ENCODE measurements at places on chromosomes 7 and 10.

DNA sequence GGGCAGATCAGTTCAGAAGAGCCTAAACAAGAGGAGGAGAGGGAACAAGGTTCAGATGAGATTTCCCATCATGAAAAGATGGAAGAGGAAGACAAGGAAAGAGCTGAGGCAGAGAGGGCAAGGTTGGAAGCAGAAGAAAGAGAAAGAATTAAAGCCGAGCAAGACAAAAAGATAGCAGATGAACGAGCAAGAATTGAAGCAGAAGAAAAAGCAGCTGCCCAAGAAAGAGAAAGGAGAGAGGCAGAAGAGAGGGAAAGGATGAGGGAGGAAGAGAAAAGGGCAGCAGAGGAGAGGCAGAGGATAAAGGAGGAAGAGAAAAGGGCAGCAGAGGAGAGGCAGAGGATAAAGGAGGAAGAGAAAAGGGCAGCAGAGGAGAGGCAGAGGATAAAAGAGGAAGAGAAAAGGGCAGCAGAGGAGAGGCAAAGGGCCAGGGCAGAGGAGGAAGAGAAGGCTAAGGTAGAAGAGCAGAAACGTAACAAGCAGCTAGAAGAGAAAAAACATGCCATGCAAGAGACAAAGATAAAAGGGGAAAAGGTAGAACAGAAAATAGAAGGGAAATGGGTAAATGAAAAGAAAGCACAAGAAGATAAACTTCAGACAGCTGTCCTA lies 52.7 kb upstream of the AGBL3 start:
- DNase-seq: no peak
- H3K36me3 ChIP-seq: peaks cover 71% of the 10 kb centered on the region
- H3K27ac ChIP-seq: peak overlapping the region; percentile 32
- H3K4me1 ChIP-seq: peaks cover 12% of the 10 kb centered on the region

DNA sequence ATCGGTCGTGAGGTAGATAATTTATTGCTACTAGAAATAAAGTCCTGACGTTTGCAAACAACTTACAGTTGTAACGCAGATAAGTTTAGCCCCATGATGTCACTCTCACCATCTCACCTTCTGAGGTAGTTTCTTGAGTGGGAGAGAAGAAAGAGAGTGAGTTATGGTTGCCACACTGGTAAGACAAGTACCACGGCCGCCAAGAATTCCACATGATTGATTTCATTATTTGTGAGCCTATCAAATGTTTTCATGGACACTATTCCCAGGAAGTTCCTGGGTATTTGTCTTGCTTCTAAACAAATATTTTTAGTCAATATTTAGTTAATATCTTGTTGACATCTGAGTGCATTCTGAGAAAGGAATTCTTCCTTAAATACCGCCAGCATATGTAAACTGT lies 339.4 kb upstream of the KIAA1217 start:
- no peaks in the 10 kb centered on the region for H3K36me3 ChIP-seq
- H3K4me3 ChIP-seq: no peak overlapping the region
- no peak for DNase-seq
- no peak overlapping the region for H3K27ac ChIP-seq
- peaks cover 11% of the 10 kb centered on the region for H3K4me1 ChIP-seq
- peaks cover 2% of the 10 kb centered on the region for H3K27me3 ChIP-seq

DNA sequence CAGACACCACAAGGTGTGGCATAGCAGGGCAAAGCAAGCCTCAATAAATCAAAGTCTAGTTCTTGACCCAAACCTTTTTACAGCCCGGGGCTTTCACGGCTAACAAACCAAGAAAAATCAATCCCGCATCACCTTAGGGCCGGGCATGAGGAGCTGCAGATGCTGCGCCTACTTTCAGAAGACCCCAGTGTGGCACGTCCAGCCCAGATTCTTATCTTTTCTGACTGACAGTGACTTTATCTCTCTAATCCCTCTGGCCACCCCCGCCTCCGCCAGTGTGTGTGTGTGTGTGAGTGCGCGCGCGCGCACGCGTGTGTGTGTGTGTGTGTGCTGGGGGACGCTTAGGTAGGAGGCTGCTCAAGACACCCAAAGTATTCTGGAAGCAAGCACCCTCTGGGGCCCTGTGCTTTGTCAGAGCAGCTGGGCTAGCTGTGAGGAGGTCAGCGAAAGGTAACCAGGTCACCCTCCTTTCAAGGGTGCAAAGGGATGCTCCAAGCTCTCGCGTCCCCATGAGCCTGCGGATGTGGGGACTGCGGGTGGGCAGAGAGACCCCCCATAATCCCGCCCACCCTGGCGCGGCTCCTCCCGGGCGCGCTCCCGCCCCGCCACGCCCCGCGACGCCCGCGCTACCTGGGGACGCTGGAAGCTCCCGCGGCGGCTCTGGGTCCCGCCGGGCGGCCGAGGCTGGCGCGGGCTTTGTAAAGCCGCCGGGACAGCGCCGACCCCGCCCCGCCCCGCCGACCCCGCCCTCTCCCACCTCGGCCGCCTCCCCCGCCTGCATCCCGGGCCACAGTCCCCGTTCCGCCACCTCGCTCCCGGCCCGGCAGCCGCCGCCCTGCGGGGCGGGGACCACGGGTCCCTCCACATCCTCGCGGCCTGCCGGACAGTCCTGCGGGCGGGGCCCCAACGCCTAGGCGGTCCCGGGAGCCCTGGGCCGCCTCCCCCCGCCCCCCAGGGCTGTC lies 57.1 kb upstream of the RHOBTB1 start:
- peak overlapping the region; percentile 92 for H3K4me3 ChIP-seq
- peaks cover 2% of the 10 kb centered on the region for H3K36me3 ChIP-seq
- peak; percentile 69 for DNase-seq

DNA sequence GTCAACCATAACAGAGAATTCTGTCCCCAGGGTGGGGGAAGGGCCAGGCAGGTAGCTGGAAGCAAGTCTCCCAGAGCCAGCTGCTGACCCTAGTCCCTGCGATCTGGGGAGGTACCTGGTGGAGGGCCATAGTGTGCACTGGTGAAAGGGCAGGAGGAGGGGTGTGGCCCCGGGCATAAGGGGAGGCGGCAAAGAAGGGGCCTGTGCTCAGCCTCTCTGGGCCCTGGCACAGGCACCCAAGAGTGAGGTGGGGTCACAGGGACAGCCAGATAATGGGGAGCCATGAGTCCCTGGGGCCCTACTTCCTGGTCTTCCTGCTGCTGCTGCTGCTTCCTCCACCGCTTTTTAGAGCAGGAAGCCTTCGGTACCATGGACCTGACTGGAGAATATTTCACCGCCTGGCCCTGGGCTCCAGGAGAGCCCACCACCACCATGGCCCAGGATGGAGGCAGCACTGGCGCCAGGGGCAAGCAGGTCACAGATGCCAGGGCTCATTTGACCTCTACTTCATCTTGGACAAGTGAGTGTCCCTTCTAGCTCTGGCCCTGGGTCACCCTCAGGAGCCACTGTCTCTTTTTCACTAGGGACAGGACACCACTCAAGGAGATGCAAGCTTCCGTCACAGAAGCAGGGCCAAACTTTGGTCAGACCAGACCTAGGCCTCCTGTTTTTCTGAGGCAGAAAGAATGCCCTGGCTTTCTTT lies at the start of gene ANTXRL:
Gene ANTXRL, plus strand, starts transcription at position 7 of the 703 bp plus-strand sequence. Its CDS starts 266 bp downstream, at position 273.
- H3K36me3 ChIP-seq: no peaks in the 10 kb centered on the region
- peak within 1 kb of the TSS; percentile 51 for H3K4me3 ChIP-seq
- no peak for DNase-seq
- peaks cover 30% of the 10 kb centered on the region for H3K27me3 ChIP-seq
- no peak within 1 kb of the TSS for H3K27ac ChIP-seq
- H3K4me1 ChIP-seq: peaks cover 16% of the 10 kb centered on the region

- no peaks in the 10 kb centered on the region for H3K27me3 ChIP-seq
- peaks cover 20% of the 10 kb centered on the region for H3K36me3 ChIP-seq
- H3K4me3 ChIP-seq: no peak overlapping the region
- H3K27ac ChIP-seq: no peak overlapping the region
These were observed 74.8 kb downstream of the HIPK2 start for GRCh38 chr7:139702811-139703486.

DNA sequence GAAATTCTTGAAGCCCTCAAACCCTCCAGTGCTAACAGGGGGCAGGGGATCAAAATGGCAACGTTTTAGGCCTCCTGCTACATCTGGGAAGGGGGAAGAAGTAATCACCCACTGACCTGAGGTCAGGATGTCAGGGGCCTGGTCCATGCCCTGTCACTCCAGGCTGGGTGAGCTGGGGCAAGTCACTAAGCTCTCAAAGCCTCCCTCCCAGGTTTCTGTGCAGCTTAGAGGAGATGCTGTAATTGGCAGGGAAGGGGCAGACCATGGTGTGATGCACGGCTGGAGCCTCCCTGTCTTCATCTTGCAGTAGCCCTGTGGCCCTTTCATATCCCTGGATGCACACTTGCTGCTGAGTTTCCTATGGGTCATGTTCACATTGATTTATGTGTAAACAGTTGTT lies 27.2 kb downstream of the LEP start:
- H3K4me1 ChIP-seq: peaks cover 16% of the 10 kb centered on the region
- no peak overlapping the region for H3K27ac ChIP-seq
- H3K4me3 ChIP-seq: no peak overlapping the region
- DNase-seq: no peak
- H3K36me3 ChIP-seq: no peaks in the 10 kb centered on the region

GRCh38 chr10:35335133-35336083 lies 901 bp upstream of the CCNY start:
- H3K4me3 ChIP-seq: peak overlapping the region; percentile 93
- peak overlapping the region; percentile 87 for H3K27ac ChIP-seq
- peaks cover 9% of the 10 kb centered on the region for H3K36me3 ChIP-seq
- no peak for DNase-seq
- no peaks in the 10 kb centered on the region for H3K27me3 ChIP-seq

GRCh38 chr7:76272851-76273497 lies 29.5 kb upstream of the HSPB1 start:
- H3K27me3 ChIP-seq: peaks cover 91% of the 10 kb centered on the region
- no peak overlapping the region for H3K4me3 ChIP-seq
- no peaks in the 10 kb centered on the region for H3K36me3 ChIP-seq

- H3K27me3 ChIP-seq: peaks cover 2% of the 10 kb centered on the region
- H3K36me3 ChIP-seq: no peaks in the 10 kb centered on the region
- peaks cover 34% of the 10 kb centered on the region for H3K4me1 ChIP-seq
- no peak for DNase-seq
- H3K27ac ChIP-seq: no peak overlapping the region
- no peak overlapping the region for H3K4me3 ChIP-seq
These were observed 330.7 kb downstream of the GPR158 start for GRCh38 chr10:25505466-25505865.

GRCh38 chr10:99389729-99390480 lies 40.5 kb downstream of the GOT1 start:
- H3K27ac ChIP-seq: no peak overlapping the region
- peaks cover 5% of the 10 kb centered on the region for H3K4me1 ChIP-seq
- H3K27me3 ChIP-seq: peaks cover 22% of the 10 kb centered on the region
- DNase-seq: no peak

GRCh38 chr10:119049361-119049760 lies 19.8 kb downstream of the NANOS1 start:
- peaks cover 52% of the 10 kb centered on the region for H3K36me3 ChIP-seq
- DNase-seq: no peak
- no peaks in the 10 kb centered on the region for H3K27me3 ChIP-seq
- H3K27ac ChIP-seq: no peak overlapping the region
- H3K4me1 ChIP-seq: no peaks in the 10 kb centered on the region

GRCh38 chr10:86357041-86357440 lies 9.6 kb downstream of the GRID1 start:
- peaks cover 5% of the 10 kb centered on the region for H3K4me1 ChIP-seq
- no peak overlapping the region for H3K27ac ChIP-seq
- H3K36me3 ChIP-seq: no peaks in the 10 kb centered on the region
- H3K27me3 ChIP-seq: peaks cover 51% of the 10 kb centered on the region

- H3K4me1 ChIP-seq: peaks cover 33% of the 10 kb centered on the region
- H3K27me3 ChIP-seq: no peaks in the 10 kb centered on the region
- no peak for DNase-seq
- peaks cover 14% of the 10 kb centered on the region for H3K36me3 ChIP-seq
- no peak overlapping the region for H3K4me3 ChIP-seq
These were observed 7.9 kb upstream of the ZNF22 start for GRCh38 chr10:44992732-44993225.

- peaks cover 4% of the 10 kb centered on the region for H3K36me3 ChIP-seq
- H3K27me3 ChIP-seq: peaks cover 3% of the 10 kb centered on the region
- no peak overlapping the region for H3K4me3 ChIP-seq
- no peak overlapping the region for H3K27ac ChIP-seq
These were observed 276.3 kb downstream of the CSTF2T start for GRCh38 chr10:51423121-51423452.

GRCh38 chr10:59903871-59904270 lies 2.5 kb downstream of the CCDC6 start:
- peak overlapping the region; percentile 100 for H3K4me3 ChIP-seq
- H3K27me3 ChIP-seq: no peaks in the 10 kb centered on the region
- H3K4me1 ChIP-seq: peaks cover 70% of the 10 kb centered on the region
- peak overlapping the region; percentile 97 for H3K27ac ChIP-seq
- no peak for DNase-seq
- peaks cover 22% of the 10 kb centered on the region for H3K36me3 ChIP-seq

- no peak for DNase-seq
- H3K27me3 ChIP-seq: no peaks in the 10 kb centered on the region
- H3K36me3 ChIP-seq: peaks cover 44% of the 10 kb centered on the region
- peaks cover 11% of the 10 kb centered on the region for H3K4me1 ChIP-seq
- no peak overlapping the region for H3K4me3 ChIP-seq
These were observed 34.3 kb downstream of the FAM204A start for GRCh38 chr10:118307859-118308258.

DNA sequence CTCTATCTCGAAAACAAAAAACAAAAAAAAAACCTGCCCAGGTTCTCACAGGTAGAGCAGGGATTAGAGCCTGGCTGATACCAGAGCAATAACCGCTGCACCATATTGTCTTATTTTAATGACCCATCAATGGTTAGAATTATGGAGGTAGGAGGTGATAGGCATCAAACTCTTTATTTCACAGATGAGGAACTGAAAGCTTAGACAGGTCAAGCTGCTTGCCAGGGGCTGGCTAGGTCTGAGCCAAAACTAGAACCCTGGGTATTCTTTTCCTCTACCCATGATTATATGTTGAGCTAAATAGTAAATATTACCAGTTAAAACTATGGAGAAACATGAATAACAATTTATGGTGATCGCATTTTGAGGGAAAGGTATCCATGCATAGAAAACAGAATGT lies 2.0 kb upstream of the PPP1R3C start:
- DNase-seq: no peak
- H3K27me3 ChIP-seq: peaks cover 16% of the 10 kb centered on the region
- peaks cover 16% of the 10 kb centered on the region for H3K4me1 ChIP-seq
- H3K36me3 ChIP-seq: peaks cover 9% of the 10 kb centered on the region
- H3K27ac ChIP-seq: no peak overlapping the region

GRCh38 chr7:1922071-1922869 lies 252.2 kb downstream of the ELFN1 start:
- no peak overlapping the region for H3K4me3 ChIP-seq
- no peaks in the 10 kb centered on the region for H3K27me3 ChIP-seq
- DNase-seq: no peak
- no peak overlapping the region for H3K27ac ChIP-seq
- peaks cover 15% of the 10 kb centered on the region for H3K4me1 ChIP-seq

GRCh38 chr7:7931626-7932025 lies 37.0 kb upstream of the GLCCI1 start:
- no peak overlapping the region for H3K27ac ChIP-seq
- no peaks in the 10 kb centered on the region for H3K4me1 ChIP-seq
- H3K27me3 ChIP-seq: no peaks in the 10 kb centered on the region
- no peak overlapping the region for H3K4me3 ChIP-seq
- DNase-seq: no peak

- H3K27ac ChIP-seq: no peak overlapping the region
- no peak for DNase-seq
- H3K36me3 ChIP-seq: no peaks in the 10 kb centered on the region
- H3K4me1 ChIP-seq: peaks cover 8% of the 10 kb centered on the region
- H3K27me3 ChIP-seq: peaks cover 14% of the 10 kb centered on the region
These were observed 45.8 kb upstream of the PLEKHA1 start for GRCh38 chr10:122328676-122329075.

- H3K27me3 ChIP-seq: no peaks in the 10 kb centered on the region
- no peak for DNase-seq
- no peak overlapping the region for H3K27ac ChIP-seq
- H3K36me3 ChIP-seq: peaks cover 42% of the 10 kb centered on the region
- no peak overlapping the region for H3K4me3 ChIP-seq
These were observed 100.8 kb downstream of the NRP1 start for GRCh38 chr10:33233635-33234034.
